ENCODE measurements at places on chromosomes 13 and 19. TPM values are rescaled to one million over a fixed set of nuclear protein-coding genes. Genes with fewer than 3 reads are reported as not detected.

DNA sequence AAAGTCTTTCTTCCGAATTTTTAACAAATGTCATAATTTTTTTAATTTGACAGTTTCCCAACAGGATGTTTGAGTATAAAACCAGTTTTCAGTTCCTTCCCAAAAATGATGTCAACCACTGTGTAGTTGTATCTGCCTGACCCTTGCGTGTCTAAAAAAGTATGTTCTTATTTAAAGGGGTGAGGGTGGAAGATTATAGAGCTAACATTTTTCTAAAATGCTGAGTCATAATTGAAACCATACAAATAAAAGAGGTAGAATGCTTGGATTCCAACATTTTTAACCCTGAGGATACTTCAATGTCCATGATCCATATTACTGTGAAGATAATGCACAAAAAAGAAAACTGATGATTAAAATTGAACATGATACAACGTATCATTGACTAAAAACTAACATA, 1388.8 kb downstream of the UQCRFS1 start:
- H3K27me3 ChIP-seq, result no peaks in the 10 kb centered on the region
- H3K27ac ChIP-seq, result no peak overlapping the region
- H3K4me3 ChIP-seq, result no peak overlapping the region

- no peaks in the 10 kb centered on the region for H3K36me3 ChIP-seq
- no peak for DNase-seq
- H3K4me1 ChIP-seq, result no peaks in the 10 kb centered on the region
- no peak overlapping the region for H3K4me3 ChIP-seq
Observed at GRCh38 chr13:82439159-82439904, 1442.9 kb downstream of the SLITRK1 start.

- peaks cover 9% of the 10 kb centered on the region for H3K36me3 ChIP-seq
- H3K4me3 ChIP-seq, result peak overlapping the region; percentile 95
- no peak for DNase-seq
- no peaks in the 10 kb centered on the region for H3K27me3 ChIP-seq
- peak overlapping the region; percentile 90 for H3K27ac ChIP-seq
- H3K4me1 ChIP-seq, result peaks cover 55% of the 10 kb centered on the region
Observed at GRCh38 chr19:46787331-46788261, 798 bp downstream of the SLC1A5 start.

- no peak overlapping the region for H3K4me3 ChIP-seq
- peaks cover 28% of the 10 kb centered on the region for H3K4me1 ChIP-seq
- H3K27me3 ChIP-seq, result peaks cover 20% of the 10 kb centered on the region
- H3K36me3 ChIP-seq, result peaks cover 6% of the 10 kb centered on the region
- DNase-seq, result no peak
- no peak overlapping the region for H3K27ac ChIP-seq
Observed at GRCh38 chr19:35246466-35247092, 2.2 kb upstream of the LSR start.

PCDH9 gene
- 0.97 TPM for total RNA-seq

Measured in suprapubic skin (tissue), 4 donors.